Tongue (tissue), 3 donors: ENCODE measurements at places on chromosomes 6 and 20. TPM values are rescaled to one million over a fixed set of nuclear protein-coding genes. Genes with fewer than 3 reads are reported as not detected.

Gene PCSK2
- total RNA-seq = 0.72 TPM

Gene TOMM6
- 88.1 TPM for total RNA-seq

Gene RIMS1
- 2.3 TPM for total RNA-seq

Gene BMP6
- 10.7 TPM for total RNA-seq
